ENCODE measurements at places on chromosomes 2 and 18.

DNA sequence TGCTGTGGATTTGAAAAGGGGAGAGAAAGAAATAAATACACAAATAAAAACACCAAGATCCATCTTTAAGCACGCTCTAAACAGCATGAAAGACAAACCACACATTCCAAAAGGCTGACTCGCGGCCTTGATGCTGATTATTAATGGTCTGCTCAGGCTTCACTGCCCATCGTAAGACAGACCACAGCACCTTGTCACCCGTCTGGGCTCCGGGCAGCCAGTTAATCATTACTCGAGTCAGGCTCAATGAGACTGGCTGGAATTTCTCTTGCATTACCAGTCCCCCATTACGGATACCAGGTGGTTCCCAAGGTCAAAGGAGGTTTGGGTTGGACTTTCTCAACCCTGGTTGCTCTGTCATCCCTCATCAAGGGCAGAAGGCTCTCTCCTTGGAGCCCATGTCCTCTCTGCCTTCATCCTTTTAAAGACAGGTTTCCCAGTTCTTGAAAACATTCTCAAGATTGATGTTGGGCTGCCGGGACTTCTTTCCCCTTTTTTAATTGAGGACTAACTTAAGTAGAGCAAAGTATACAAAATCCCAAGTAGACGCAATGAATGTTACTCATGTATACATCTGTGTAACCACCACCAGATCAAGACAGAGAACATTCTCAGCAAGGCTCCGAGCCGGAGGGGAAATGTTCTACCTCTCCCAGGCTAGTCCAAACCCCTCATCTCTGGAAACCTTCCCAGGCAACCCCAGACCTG lies 8.1 kb downstream of the SMAD7 start:
- DNase-seq = no peak

DNA sequence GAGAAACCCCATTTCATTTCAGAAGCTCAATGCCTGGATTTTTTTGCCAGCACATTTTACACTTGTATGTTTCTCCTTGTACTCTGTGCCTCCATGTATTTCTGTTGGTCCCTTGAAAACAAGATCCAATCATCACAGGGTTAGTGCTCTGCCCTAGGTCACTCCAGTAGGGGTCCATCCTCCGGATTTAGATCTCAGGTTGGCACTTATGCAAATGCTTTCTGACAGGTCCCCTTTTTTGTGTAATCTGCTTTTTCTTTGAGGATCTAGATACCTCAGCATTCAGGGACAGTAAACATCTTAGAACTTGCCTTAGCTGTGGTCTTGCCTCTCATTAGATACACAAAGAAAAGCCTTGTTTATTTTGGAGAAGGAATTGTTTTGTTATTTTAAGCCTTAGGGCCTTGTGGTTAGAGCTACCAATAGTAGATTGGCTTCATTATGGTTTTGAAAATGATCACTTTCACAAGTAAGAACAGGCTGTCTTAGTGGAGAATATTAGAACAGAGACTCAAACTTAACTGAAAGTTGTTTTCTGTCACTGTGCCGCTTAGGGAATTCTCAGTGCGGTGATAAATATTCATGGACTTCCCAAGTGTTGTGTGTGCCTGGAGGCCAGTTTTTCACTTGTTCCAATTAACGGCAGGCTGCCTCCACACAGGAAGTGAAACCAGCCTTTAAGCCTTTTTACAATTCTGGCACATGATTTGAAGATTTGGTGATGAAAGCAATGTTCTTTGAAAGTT lies 7.8 kb downstream of the MERTK start:
- DNase-seq = no peak

- DNase-seq = no peak
Measured at GRCh38 chr2:42195559-42195958, 26.4 kb downstream of the EML4 start.

GRCh38 chr2:232892221-232892620 lies 22.2 kb downstream of the SNORC start:
- no peak for DNase-seq

GRCh38 chr2:233301248-233301647 lies 6.4 kb upstream of the SAG start:
- no peak for DNase-seq

GRCh38 chr2:66872081-66872985 lies 437.4 kb downstream of the MEIS1 start:
- no peak for DNase-seq

DNA sequence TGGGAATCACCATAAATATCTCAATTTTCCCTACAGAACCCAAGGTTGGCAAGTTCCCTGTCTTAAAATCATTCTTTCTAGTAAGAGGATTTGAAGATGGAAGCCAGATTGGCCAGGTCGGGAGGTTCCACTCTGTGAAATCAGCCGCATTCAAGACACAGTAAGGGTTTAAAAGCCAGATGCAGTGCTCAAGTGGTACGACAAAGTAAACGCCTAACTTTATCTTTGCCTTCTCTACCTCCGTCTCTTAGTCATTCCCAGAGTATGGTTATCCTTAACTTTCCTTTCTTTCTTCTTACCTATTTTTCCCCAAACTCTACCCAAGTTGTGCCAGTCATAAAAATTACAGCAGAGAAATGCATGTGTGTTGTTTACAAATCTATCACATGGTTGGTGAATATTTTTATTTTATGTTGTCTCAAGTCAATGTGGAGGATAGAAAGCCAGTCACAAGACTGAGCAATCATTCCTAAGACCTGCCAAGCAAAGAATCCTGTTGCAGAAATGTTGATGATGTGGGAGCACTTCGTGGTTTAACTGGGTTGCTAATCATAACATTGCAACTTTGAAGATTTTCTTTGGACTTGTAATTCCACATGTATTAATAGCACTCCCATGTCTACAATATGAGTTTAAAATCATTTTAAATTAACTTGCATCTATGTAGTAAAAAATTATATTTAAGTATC lies 62.6 kb downstream of the SLC40A1 start:
- no peak for DNase-seq

DNA sequence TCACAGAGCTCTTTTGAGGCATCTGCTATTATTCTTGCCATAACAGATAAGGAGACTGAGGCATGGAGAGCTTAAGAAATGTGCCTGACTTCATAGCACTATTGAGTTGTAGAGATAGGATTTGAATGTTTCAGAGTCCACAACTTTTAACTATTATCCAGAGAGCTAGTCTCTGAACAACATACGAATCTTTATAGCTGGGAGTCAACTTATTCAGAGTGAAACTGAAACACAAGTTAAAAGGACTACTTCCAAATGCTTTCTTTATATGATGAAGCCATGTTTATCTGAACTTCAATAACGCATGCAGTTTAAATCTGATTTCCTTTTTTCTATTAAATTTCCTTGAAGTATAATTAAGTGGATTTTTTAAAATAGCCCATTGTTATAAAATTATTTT lies 268.8 kb downstream of the IKZF2 start:
- no peak for DNase-seq

DNA sequence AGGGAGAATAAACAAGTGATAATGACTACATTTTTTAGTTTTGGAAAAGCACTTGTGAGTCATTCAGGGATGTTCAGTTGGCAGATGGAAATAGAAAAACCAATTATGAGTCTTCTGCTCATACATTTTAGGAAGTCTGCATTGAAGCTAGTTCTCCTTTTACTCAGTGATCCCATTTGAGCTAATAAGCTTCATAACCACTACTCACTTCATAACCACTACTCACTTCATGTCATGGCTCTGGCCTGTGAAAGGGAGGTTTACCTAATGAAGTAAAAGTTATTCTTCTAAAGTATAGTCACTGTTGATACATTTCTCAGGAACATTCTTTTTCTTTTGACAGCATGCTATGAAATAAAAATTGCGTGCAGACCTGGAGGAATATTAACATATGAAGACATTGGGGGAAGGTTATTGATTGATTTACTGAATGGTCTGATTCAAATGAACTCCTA lies 948.7 kb downstream of the TSN start:
- DNase-seq = no peak

DNA sequence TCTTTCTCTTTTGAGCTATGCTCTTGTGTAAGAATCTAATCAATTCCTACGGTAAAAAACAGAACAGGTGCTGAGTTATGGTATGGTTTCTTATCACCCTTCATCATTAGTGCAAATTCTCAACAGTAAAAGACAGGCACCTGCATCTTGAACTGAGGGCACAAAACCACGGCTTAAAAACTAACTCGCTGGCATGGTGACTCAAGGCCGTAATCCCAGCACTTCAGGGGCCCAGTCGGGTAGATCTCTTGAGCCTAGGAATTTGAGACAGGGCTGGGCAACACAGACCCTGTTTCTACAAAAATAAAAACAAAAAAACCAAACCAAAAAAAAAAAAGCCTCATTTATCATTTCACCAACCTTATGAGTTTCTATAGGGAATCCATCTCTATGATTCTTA lies 33.3 kb downstream of the THAP4 start:
- no peak for DNase-seq

- no peak for DNase-seq
Measured at GRCh38 chr2:120871016-120871635, 135.5 kb downstream of the GLI2 start.

- DNase-seq = no peak
Measured at GRCh38 chr2:10201201-10201600, 78.7 kb downstream of the RRM2 start.

GRCh38 chr2:42843131-42843530 lies 50.7 kb upstream of the HAAO start:
- DNase-seq = no peak

GRCh38 chr2:134919341-134920210 lies 954 bp downstream of the CCNT2 start:
- peak; percentile 38 for DNase-seq

DNA sequence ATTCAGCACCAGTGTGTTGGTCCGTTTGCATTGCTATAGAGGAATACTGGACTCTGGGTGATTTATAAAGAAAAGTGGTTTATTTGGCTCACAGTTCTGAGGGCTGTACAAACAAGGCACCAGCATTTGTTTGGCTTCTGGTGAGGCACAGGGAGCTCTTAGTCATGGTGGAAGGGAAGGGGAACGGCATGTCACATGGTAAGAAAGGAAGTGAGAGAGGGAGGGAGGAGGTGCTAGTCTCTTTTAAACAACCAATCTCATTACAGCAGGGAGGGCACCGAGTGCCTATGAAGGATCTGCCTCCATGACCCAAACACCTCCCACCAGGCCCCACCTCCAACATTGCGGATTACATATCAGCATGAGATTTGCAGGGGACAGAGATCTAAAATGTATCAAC lies 143.9 kb upstream of the DLX2 start:
- no peak for DNase-seq

- no peak for DNase-seq
Measured at GRCh38 chr2:48548840-48549239, 18.9 kb downstream of the STON1 start.

- no peak for DNase-seq
Measured at GRCh38 chr2:217621391-217621801, 381.4 kb downstream of the TNS1 start.

GRCh38 chr2:162210385-162210784 lies 32.9 kb downstream of the FAP start:
- no peak for DNase-seq

DNA sequence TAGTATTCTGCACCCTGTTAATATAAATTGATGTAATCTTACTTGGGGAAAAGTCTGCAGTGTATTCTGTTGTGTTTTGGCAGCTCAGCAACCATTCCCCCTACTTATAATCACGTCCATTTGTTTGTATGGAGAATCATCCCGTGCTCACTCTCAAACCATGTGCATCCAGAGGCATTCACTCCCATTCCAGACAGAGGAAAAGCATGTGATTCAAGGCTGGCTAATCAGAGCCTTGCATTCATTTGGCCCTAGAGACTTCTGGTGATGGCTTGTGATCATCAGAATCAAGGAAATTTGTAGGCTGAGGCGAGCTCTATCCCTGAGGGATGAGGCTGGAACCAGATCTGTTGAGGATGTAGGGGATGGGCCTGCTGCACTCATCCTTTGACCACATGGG lies 5.1 kb upstream of the WIPF1 start:
- no peak for DNase-seq

DNA sequence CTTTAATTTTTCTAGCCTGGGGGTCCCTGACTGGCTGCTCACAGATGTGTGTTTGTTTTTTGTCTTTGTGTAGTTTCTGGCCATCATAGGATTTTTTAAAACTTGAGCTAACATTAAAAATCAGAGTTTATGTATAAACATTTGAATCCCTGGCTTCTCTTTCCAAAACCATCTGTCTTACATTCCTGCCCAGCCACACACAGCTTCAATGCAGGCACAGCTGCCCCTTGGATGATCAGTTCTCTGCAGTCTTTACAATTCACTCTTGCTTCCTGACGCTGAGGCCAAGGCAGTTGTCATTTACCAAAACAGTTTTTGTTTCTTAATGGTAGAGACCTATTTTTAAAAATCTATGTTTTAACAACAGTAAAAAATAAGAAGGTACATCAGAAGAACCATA lies 169.2 kb upstream of the LRRTM1 start:
- no peak for DNase-seq

DNA sequence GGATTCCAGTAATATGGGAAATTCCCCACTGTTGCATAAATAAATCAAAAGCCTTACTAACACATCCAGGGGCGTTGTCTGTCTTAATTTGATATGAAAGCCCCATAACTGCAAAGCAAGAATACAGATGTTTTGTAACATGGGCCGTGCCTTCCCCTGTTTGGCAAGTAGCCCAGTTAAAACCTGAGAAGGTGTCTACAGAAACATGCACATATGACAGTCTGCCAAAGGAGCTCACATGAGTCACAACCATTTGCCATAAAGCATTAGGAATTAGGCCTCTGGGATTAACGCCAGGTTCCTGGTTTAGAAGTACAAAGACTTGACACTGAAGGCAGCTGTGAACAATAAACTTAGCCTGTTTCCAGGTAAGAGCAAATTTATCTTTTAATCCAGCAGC lies 43.1 kb upstream of the LONRF2 start:
- DNase-seq = peak; percentile 35

DNA sequence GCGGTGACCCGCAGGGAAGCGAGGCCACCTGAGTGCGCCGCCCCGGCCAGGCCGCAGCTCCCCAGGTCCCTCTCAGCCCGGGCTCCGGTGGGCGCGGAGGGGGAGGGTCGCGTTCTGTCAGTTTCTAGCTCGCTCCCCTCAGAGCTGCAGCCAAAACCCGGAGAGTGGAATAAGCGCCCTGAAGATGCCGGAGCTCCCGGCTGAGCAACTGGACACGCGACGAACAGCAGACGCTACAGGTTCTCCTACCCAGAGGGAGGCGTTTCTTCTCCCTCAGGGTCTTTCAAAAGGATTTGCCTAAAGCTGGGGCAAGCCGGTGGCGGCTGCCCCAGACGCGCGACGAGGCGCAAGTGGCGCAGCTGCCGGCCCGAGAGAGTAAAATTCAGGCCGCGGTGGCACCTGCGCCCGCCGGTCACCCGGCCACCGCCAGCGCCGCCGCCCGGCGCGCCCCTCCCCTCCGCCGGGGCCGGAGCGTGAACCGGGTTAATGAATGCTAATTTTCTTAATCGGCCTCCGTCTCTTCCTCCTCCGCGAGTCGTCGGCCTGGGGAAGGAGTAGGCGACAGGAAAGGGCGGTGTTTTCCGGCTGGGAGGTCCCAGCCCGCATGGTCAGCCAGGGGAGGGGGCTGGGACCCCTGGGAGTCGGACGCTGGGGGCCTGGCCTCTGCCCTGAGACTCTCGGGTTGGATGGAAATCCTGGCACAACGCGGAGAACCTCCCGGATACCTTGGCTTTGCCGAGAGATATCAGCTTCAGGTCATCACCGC lies 845 bp upstream of the CDC42EP3 start:
- peak; percentile 79 for DNase-seq

Measured in heart right ventricle (tissue), 16 donors.